Fibroblast of skin of back (primary cell): ENCODE measurements at places on chromosomes 5 and 9.

DNA sequence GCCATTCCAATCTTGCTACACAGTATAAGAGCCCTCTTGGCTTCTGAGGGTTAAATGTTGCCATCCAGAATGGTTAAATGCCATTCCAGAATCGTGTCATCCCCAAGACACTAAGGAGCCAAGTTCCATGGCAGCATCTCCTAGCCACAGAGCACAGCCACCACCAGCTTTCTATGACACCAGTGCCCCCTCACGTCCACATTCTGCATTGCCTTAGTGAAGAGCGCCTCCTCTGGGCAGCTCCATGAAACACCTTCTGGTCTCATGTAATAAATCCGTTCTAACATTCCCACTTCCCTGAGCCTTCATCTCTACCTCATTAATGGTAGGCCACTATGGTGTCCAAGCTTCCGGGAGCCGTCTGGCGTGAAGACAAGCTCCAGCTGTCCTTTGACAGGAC, 12.4 kb downstream of the CBY3 start:
- DNase-seq, result peak; percentile 61

GRCh38 chr5:146240951-146241350, 37.5 kb downstream of the RBM27 start:
- peak; percentile 60 for DNase-seq

DNA sequence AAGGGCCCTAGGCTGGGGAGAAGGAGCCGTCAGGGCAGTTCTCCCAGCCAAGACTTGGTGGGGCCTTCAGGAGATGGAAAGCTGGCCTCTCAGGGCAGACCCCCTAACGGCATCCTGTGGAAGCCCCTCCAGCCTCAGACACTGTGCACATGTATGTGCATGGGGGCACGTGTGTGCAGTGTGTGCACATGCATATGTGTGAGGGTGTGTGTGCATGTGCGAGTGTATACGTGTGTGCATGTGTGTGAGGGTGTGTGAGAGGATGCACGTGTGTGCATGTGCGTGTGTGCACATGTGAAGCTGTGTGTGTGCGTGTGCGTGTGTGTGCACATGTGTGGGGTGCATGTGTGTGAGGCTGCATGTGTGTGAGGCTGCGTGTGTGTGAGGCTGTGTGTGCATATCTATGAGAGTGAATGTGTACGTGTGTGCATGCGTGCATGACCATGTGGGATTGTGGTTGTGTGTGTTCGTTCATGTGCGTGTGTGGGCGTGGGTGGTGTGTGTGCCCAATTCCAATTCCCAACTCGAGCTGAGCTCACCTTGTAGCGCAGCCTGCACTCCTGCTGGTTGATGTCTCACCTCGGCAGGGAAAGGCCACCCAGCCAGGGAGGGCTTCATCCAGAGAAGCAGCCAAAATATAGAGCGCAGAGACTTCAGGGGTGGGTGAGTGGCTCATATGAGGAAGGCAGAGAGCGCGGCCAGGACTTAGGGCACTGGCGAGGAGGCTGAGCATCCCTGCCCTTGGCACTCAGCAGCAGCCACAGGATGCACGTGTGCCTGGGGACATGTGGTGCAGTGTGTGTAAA, 142.7 kb upstream of the PPP1R26 start:
- no peak for DNase-seq

DNA sequence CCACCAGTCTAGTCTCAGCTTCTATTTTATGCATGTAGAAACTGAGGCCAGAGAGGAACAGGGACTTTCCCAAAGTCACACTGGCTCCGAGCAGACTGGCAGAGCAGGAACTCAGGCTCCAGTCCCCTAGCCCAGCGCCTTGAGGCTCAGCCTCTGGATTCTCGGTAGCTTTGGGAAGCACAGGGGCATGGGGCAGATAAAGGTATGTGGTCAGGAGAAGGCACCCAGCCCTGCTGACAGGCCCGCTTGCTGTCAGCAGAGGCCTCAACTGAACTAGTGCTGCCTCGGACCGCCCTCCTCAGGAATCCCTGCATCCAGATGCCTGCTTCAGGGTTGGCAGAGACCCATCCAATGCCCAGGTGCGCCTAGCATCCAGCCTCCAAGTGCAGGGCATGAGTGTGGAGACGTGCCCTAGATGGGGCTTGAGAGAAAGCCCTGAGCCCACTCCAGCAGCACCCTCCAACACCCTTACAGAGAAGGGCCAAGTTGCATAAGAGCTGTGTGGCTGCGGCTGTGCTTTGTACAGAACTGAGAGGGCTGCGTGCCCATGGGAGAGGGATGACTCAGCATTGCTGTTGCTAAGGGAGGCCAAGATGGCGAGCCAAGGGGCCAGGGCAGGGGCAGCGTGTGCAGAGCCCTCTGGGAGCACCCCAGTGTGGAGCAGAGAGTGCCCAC, 168.6 kb downstream of the MACROH2A1 start:
- peak; percentile 62 for DNase-seq

- DNase-seq, result no peak
These were observed 4.2 kb upstream of the KCNIP1 start for GRCh38 chr5:170499621-170500020.

DNA sequence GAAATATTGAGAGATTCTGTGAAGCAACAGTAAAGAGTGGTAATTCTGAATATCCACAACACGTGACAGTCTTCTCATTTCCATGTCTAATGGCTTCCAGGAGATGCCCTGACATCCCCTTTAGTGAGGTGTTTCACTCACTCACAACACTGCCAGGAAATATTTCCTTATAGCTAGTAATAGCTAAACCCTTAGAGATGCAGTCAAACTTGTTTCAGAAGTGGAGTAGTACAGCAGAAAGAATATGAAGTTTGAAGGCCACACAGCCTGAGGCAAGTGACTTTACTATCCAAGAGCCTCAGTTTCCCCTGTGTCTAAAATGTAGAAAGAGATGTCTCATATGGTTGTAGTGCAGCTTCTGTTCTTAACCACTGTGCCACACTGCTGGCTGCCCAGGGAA, 139.2 kb downstream of the CDK5RAP2 start:
- DNase-seq, result no peak

DNA sequence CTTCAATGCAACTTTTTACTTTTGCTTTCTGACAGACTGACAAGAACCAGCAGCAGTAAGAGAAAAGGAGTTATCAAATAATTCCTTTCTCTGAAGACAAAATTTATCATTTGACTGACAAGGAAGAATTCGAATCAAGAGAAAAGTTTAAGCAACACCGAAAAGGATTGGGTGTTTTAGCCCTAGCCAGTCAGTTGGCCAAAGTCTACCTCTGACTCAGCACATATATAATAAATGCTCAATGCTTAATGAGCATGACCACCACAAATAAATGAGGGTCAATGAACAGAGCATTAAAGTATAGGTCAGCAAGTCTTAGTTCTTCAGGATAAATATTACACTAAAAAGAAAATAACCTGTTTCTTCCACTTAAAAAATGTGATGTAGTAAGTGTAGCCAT, 1603.5 kb upstream of the C9orf72 start:
- DNase-seq, result no peak

DNA sequence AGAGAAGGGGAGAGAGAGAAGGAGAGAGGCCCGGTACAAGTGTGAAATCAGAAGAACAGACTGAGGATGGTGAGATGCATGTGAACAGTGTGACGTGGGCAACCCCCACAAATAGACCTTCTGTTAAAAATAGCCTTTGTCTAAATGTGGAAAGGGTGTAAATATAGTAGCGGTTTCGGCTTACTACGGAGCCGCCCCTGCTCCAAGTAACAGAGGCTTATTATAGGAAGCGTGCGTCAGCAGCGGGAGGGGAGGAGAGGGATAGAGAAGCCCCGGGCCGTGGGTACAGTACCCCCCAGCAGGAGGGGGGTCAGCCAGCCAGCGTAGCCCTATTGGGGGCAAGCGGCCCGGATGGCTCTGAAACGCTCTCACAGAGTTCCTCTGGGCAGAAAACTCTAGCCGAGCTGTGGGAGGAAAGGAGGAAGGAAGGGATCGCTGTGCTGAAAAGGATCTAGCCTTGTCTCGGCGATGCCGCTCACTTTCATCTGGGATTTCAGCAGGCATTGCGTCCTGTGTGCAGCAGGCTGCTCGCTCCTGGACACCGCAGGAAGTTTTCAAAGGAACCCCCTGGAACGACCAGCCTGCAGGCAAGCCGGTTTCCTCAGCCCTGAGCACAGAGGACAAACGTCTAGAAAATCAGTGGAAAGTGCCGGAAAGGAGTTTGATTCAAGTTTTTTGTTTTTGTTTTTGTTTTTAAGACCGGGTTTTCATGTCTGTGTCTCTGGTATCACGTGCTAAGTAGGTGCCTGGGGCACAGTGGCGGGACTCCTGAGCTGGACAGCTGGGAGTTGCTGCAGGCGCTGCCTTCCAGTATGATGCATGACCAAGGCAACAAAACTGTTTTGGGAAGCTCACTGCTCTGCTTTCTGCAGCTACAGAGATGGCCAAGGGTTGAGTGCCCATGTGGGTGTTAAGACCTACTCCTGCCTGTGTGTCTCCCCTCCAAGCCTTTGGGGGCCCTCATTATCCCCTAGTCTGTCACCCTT, 146.6 kb downstream of the SEC61B start:
- DNase-seq, result peak; percentile 81

DNA sequence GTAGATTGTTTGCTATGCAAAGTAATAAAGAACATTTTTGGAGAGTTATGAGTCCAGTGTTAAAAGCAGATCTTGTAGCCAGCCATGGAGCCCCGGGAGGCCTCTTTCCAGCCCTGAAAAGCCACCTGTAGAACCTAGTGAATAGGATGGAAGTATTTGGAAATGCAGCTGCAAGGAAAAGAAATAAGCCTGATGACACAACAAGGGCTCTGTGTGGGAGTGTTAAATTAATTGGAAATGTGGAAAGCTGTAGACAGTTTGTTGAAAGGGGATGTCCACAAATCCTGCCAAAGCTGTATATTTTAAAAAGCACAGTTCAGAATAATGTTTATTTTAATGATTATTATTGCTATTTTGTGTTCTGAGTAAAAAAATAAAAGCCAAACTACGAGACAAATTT, 152.5 kb upstream of the GHR start:
- DNase-seq, result no peak
